ENCODE measurements at places on chromosomes 11 and 22.
A peak's percentile ranks its signal among the peaks of the same experiment; 100 is the strongest.

DNA sequence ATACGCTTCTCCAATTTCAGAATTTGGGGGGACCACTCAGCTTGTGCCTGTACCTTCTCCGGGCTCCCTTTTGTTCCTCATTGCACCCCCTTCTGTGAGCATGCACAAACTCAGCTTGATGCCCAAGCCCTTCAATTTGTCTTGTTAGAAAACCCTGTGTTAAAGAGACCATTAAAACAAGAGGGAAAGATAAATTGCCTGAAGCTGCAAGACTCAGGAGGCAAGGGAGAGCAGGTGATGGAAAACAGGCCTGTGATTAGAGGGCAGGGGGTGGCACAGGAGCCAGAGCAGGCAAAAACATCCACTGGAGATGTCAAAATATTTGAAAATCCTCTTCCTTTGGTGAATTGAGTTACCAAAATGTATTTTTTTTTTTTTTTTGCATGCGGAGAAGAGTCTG is 121.7 kb downstream of the MIAT start:
- no peak for DNase-seq

DNA sequence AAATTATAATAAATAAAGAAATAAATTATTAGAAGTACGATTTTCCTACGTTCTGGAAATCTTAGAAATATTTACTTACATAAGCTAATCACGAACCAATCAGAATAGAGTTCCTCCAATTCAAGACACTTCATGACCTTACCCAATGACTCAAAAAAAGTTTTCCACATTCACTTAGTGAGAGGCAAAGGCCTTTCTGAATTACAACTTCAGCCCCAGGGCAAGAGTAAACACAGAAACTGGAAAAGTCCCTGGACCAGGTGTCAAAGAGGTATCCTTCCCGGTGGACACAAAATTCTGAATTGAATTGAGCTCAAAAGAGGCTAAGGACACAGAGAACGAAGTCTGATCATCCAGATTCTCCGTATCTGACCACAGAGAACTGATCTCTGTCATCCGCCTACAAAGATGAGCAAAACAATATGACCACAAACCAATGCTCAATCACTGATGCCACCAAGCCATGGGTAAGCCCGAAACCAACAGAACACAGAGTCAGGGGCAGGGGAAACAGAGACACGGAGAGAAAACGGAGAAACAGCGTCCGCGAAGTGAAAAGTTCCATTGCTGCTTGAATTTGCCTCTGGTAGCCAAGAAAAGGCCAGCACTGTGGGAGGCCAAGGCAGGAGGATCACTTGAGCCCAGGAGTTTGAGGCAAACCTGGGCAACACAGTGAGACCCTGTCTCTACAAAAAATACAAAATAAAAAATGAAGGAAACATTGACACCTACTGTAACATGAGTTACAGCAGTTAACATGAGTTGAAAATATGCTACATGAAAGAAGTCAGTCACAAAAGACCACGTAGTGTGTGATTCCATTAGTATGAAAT is 6.8 kb downstream of the BID start:
- no peak for DNase-seq

GRCh38 chr11:40337118-40337517 is 1122.3 kb downstream of the LRRC4C start:
- no peak for DNase-seq

DNA sequence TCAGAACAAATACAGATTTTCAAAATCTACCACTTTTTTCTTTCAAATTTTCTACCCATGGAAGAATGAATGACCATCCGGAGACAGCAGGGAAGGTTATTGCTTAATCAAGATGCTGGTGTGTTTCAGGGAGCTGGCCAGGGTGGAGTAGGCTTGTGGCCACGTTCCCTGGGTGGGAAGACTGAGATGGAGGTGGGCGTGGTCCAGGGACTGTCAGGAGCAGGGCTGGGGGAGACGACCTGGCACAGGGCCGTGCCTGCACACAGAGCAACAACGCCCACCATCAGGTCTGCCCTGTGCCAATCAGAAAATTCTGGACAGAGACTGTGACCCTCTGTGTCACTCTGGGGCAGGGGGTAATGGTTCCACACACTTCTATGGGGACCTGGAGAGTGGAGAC is 7.1 kb upstream of the APOBEC3H start:
- DNase-seq = no peak

DNA sequence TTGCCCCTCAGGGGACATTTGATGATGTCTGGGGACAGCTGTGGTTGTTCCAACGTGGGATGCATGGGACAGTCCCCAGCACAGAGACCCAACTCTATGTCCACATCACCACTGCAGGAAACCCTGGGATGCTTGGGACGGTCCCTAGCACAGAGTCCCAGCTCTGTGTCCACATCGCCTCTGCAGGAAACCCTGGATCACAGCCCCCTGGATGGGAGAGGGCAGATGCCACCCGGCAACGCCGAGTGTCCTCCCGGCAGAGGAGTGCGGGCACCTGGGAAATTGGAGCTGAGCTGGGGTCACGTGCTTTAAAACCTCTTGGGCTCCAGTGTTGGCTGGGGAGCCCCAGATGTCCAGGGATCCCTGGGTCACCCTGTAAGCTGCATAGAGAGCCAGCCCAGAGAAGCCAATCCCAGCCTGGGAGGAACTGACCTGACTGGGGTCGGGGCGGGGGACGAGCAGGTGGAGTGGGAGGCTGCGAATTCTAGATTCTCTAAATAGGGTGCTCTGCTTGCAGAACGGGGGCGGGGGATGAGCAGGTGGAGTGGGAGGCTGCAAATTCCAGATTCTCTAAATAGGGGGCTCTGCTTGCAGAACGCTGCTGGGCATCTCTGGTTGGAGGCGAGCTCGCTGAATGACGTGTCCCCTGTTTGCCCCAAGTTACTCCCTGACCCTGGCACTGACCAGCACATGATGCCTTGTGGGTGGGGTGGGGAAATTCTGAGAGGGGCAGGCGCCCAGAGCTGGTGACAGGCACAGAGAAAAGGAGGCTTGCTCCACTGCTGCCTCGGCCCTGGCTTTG is 1197.8 kb downstream of the BRD1 start:
- no peak for DNase-seq

DNA sequence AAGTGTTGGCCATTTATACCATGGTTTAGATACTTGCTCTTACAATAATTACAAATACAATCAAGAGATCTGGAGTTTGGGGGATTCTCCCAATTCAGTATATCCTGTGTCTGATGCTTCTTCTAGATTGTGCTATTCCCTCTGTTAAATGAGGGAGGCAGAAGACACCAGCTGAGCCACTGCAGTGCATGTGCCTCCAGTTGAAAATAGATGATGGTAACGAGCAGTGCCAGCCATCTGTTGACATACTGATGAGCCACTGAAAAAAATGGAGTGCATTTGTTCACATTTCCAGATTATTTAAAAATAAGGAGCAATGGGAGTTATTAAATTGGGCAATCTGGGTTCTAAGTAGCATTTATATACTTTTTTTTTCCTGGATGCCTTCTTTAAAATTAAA is 1428.0 kb upstream of the TENM4 start:
- no peak for DNase-seq

- DNase-seq = peak; percentile 19
These were observed 133.5 kb downstream of the CD44 start for GRCh38 chr11:35272391-35272902.

DNA sequence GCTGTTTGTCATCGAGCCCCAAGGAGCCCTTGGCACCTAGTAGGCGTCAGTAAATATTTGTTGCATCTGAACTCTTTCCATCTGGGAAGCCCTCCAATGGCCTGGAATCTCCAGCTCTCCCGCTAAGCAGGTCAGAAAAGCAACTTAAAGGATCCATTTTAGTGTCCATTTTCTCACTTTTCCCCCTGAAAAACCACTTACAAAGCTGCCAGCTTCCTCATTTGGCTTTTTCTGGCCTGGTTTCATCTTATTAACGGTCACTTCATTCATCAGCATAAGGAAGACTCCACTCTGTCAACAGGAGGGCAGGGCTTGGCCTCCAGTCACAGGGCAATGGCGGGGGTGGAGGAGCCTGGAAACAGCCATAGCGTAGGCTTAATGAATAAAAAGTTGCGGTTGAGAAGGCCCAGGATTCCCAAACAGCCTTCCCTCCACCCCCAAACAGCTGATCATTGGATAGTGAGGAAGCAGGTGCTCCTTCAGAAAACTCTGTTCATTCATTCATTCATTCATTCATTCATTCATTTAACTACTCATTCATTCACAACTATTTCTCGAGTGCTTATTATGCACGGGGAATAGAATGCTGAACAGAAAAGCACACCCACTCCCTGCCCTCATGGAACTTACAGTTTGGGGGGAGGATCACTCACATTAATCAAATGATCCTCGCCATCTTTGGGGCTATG is 104.5 kb upstream of the RCN1 start:
- no peak for DNase-seq

DNA sequence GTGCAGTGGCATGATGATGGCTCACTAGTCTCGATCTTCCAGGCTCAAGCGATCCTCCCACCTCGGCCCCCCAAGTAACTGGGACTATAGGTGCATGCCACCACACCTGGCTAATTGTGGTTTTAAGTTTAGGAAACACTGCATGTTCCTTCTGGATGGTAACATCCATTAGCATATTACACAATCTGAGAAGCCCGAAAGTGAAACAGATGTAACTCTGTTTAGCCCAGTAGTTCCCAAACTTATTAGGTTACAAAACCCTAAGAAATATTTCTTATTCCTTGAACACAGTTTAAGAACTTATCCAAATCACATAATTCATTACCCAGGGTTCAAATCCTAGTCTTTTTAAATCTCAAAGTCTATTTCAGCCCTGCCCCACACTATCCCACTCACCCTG is 28.3 kb downstream of the POLDIP3 start:
- DNase-seq = no peak

- no peak for DNase-seq
These were observed 22.3 kb downstream of the HPS4 start for GRCh38 chr22:26461188-26461810.

DNA sequence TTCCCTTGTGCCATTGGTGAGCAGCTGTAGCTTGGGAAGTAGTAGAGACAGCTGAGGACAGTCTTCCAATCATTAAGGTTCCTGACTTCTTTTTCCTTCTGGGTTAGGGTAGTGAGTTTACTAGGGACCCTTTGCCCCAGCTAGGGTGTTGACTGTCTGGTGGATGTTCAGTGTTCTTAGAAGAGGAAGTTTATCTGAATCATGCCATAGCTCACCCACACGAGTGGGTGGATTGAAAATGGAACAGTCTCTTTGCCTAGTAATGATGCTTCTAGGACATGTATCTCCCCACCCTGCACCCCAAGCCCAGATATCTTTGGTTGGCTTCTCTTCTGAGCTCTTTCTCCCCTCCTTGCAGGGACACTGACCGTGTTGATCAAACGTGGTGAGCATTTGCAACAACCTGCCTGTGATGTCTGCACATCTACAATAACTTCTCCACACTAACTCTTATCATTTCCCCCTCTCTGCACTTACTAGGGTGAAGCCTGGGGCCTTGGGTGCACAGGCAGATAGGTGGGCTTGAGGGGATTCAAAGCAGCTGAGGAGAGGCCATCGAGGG is 57.1 kb upstream of the HORMAD2 start:
- DNase-seq = no peak

DNA sequence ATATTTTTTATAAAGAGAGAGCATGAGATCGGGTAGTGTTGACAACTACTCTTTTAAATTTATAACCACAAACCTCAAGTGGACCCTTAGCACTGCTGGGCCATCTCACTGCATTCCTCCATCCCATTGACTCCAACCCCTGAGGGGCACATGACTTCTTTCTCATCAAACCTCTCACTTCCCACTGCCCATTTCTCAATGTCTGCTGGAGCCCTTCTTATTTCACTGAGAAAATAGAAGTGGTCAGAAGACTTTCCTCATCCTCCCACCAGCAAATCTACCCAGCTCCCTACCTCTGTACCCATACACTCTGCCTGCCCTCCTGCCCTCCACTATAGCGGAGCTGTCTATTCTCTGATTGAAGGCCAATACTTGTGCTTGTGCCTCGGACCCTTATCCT is 370.6 kb upstream of the MPPED2 start:
- DNase-seq = no peak

DNA sequence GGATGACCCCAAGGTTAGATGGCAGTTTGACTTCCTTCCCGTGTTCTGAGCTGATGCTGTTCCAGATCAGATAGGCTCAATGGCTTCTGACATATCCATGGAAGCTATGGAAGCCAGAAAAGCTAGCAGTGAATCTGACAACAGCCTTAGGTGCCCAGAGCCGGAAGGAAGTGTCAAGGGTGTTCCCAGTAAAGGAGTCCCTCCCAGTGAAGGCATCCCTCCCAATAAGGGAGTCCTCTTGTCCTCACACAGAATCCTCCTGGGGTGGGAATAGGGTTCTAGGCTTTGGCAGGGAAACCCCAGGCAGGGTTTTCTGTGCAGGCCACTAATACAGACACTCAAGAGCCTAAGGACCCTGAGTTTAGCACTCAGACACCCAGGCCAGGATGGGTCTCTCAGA is 47.0 kb upstream of the ISX start:
- DNase-seq = no peak

GRCh38 chr11:76094740-76095139 is 111.6 kb downstream of the WNT11 start:
- DNase-seq = no peak

DNA sequence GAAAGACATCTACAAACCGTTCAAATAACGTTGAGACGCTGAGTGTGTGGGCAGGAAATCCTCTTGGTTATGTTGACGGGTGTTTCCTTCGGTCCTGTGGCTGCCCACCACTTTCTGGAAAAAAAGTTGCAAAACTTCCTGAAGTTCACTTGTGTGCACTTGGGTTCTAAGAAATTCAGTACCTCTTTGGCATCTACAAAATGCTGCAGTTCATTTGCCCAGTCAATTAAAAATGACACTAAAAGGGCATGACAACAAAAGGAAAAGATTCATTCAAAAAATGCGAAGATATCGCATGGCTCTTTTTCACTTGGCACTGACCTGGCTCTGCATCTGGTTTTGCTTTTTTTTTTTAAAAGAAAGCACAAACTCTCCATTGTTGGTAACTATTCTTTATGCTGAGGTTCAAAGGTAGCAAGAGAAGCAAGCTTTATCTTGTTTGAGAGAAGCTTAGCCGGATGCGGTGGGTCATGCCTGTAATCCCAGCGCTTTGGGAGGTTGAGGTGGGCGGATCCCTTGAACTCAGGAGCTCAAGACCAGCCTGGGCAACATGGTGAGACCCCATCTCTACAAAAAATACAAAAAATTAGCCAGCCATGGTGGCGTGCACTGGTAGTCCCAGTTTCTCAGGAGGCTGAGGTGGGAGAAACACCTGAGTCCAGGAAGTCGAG is 10.6 kb upstream of the XBP1 start:
- DNase-seq = peak; percentile 40

GRCh38 chr11:2588809-2589537 is 110.8 kb downstream of the KCNQ1OT1 start:
- no peak for DNase-seq

- no peak for DNase-seq
These were observed 440.4 kb upstream of the CADM1 start for GRCh38 chr11:115944596-115944995.

GRCh38 chr22:49719046-49719445 is 108.6 kb downstream of the BRD1 start:
- no peak for DNase-seq

DNA sequence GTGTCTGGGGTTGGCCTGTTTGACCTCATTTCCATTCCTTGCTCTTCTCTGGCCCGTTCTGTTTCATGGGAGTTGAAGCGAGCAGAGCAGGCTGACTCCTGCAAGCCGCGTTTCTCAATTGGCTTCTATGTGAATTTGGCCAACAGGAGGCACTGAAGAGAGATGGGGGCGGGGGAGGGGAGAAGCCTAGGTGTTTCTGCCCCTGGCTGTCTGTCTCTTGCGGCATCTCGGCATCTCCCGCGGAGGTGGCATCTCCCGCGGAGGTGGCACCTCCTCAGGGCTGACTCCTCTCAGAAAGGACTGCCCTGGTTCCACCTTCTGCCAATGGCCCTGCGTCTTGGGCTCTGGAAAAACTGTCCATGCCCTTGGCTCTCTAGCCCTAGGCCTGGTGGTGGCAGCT is 125.6 kb upstream of the CSNK2A3 start:
- no peak for DNase-seq
